NCI-H187 treated with DMSO at 0.1 percent for 48 hours (cell line): ENCODE measurements at places on chromosomes 6 and 20.

- DNase-seq, result no peak
Measured at GRCh38 chr20:10551732-10552724, 116.9 kb downstream of the SLX4IP start.

DNA sequence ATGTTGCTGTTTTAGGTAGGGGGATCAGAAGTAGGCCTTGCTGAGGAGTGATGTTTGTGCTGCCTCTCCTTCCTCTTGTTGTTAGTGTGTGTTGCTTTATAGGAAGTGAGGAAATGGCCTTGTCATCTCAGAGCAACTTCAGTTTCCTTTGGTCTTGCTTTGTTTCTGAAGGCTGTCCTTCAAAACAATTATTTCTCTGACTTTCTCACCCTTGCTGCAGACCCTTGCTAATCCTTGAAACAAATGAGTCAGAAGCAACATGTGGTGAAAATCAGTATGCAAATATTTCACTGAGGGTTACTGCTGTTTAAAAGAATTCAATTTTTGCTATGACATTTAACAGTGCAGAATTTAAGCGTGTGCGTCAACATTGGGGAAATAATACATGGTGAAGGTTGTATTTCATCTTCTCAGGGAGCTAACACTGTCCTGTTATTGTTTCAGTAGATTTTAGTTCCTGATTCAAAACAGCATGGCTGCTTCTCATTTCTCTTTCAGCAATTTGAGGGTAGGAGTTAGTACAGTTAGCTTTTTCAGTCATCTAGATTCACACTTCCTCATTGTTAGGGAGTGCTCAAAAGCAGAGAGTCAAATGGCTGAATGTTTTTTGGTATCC lies 13.8 kb downstream of the RNF144B start:
- DNase-seq, result no peak

GRCh38 chr6:169252505-169253189 lies 999 bp downstream of the THBS2 start:
- DNase-seq, result no peak

DNA sequence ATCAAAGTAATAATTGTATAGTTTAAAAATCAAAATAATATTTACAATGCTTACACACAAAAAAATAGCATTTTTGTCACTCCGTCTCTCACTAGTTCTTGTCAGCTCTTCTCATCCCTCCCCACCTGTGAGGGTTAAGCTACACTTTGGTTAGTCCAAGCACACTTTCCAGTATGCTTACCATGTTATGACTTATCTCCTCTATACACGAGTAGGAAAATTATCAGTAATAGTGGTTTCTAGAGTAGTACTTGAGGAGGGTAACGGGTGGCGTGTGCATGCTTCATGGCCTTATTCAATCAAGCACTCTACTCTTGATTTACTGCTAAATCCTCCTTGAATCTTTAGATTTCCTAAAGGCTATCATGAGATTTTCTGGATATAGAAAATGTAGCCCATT lies 443.7 kb downstream of the UTRN start:
- no peak for DNase-seq

GRCh38 chr6:144171406-144171805 lies 21.1 kb downstream of the STX11 start:
- DNase-seq, result no peak

GRCh38 chr6:84645563-84646266 lies 118.7 kb downstream of the TBX18 start:
- DNase-seq, result no peak

DNA sequence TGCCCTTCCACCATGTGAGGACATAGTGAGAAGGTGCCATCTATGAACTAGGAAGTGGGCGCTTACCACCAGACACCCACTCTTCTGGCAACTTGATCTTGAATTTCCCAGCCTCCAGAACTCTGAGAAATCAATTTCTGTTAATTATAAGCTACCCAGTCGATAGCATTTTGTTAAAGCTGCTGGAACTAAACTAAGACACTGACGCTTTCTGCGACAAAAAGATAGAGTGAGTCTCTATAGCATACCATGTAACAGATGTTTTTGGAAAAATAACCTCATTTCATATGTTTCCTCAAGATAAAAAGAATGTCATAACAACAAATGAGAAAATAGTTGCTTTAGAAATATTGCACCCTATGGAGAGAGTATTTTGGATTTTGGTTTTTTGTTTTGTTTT lies 15.4 kb upstream of the SMIM13 start:
- DNase-seq, result no peak

DNA sequence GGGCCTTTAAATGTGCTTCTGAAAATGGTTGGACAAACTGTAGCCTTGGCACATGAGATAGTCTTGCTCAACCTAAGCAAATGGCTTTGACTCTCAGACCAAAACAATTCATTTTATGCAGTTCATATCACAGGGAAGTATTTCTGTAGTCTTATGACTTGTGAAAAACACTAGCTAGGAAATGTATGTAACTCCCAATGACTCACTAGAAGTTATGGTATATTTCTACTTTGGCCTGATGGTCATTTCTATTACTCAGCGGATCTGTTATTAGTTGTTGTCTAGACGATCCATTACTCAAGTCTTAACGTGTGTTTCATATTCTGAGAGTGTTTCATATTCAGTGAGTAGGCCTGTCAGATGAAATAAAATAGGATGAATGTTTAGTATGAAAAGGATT lies 1333.5 kb downstream of the KHDRBS2 start:
- no peak for DNase-seq

DNA sequence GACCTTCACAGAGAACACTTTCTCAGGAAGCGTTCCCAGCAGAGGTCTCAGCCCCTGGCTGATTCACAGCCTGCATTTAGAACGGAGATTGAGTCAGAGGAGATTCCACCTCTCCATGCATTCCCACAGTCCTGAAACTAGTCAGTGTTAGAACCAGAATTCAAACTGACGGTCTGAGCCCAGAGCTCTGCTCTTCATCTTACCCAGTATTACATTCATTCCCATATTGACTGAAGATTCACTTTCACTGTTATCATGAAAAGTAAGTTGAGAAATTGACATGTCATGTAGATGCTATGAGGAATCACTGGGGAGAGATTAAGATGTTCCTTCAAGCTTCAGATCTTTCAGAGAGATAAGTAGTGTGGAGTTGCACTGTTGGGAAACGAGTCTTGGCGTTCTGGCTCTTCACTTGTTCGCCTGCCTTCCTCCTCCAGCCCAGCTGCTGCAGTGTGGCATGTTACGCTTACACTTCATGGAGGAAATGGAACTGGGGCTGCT lies 28.3 kb downstream of the MAS1 start:
- DNase-seq, result no peak

DNA sequence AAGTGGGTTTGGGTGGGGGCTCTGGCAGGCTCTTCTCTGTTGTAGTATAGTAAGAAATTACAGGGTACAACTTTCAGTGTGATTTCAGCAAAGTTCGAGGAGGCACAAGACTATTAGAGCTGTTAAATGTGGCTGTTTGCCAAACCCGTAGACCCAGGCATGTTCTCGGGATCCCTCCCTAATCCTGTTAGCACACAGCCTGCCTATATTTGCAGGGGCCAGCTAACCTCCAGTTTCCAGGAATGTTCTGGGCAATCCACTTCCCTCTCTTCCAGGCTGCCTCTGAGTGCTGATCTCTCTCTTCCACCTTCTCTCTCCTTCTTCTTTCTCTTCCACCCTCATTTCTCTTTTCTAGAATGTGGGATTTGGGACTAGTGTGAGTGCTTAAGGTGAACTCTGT lies 34.8 kb upstream of the ZFP64 start:
- no peak for DNase-seq
